ENCODE measurements at places on chromosomes 2 and 18. TPM values are rescaled to one million over a fixed set of nuclear protein-coding genes. Genes with fewer than 3 reads are reported as not detected.

GRCh38 chr18:79442508-79443221 is 46.9 kb downstream of the NFATC1 start:
- no peak for DNase-seq

- no peak for DNase-seq
Measured at GRCh38 chr2:217489145-217489960, 513.4 kb downstream of the TNS1 start.

- DNase-seq = no peak
Measured at GRCh38 chr2:121858369-121858768, 102.9 kb downstream of the TSN start.

Gene DLGAP1
- not detected for total RNA-seq

- no peak for DNase-seq
Measured at GRCh38 chr2:48249631-48250473, 280.1 kb upstream of the STON1 start.

DNA sequence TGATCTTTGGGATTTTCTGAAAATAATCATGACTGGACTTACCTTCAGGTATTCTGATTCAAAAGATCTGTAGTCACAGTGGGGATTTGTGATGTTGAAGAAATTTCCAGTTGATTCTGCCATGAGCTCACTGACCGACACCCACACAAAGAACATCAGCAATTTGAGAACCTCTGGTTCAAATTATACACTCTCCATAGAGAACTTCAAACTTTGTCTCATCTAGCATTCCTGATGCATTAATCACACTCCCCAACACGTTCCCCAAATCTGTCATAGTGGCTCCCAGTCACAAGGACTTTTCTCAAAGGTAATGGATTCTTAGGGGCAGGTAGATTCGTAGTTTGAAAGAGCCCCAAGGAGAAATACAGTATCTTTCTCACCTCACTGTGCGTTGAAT is 584.3 kb downstream of the FBXO15 start:
- DNase-seq = no peak

DNA sequence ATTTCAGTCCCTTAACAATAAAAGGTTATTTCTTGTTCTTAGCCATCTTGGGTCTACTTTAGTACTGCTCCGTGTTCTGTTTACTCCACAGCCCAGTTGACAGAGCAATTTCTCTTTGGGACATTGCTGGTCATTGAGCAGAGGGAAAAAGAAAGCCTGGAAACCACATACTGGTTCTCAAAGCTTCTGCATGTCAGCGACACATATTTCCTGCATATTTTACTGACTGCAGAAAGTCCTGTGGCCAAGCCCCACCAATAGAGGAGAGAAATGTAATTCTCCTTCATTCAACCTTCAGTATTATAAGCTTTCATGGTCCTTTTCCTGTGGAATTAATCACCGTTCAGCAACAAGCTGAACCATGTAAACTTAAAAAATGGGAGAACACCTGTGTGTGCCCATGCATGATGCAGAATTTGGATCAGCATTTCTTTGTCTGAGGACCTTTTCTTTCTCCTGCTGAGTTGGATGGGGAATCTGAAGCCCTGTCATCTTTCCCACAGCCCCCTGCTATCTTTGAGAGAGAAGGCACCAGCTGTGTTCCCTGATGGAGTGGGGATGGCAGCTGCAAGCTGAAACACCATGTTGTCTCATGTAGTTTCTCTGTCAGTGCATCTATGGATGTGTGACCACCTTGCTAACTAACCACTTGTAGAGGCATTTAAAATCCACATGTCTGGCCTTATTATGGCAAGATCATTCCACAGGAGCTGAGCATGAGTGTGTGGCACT is 431.6 kb downstream of the MEIS1 start:
- DNase-seq = no peak

Gene CD207
- not detected for total RNA-seq

Gene SFTPB
- not detected for total RNA-seq

- DNase-seq = no peak
Measured at GRCh38 chr2:205496370-205496769, 185.9 kb upstream of the NRP2 start.

- no peak for DNase-seq
Measured at GRCh38 chr2:85736456-85737355, 17.1 kb upstream of the ATOH8 start.

Gene KATNAL2
- 0.23 TPM for total RNA-seq

GRCh38 chr2:53600815-53601214 is 166.8 kb upstream of the CHAC2 start:
- DNase-seq = no peak

Gene ACADL
- total RNA-seq = not detected

GRCh38 chr2:190447766-190448165 is 39.6 kb downstream of the MFSD6 start:
- no peak for DNase-seq

Gene IHH
- total RNA-seq = 0.09 TPM

GRCh38 chr2:99850084-99850710 is 292.2 kb downstream of the AFF3 start:
- DNase-seq = no peak

DNA sequence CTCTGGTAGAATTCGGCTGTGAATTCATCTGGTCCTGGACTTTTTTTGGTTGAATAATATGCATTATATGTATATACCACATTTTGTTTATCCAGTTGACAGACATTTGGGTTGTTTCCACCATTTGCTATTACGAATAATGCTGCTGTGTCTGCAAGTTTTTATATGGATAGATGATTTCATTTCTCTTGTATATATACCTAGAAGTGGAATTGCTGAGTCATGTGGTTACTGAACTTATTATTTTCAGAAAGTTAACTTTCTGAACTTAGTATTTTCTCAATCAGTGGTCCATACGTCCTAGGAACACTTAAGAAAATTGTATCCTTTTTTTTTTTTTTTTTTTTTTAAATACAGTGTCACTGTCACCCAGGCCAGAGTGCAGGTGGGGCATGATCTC is 63.3 kb downstream of the RIF1 start:
- no peak for DNase-seq

DNA sequence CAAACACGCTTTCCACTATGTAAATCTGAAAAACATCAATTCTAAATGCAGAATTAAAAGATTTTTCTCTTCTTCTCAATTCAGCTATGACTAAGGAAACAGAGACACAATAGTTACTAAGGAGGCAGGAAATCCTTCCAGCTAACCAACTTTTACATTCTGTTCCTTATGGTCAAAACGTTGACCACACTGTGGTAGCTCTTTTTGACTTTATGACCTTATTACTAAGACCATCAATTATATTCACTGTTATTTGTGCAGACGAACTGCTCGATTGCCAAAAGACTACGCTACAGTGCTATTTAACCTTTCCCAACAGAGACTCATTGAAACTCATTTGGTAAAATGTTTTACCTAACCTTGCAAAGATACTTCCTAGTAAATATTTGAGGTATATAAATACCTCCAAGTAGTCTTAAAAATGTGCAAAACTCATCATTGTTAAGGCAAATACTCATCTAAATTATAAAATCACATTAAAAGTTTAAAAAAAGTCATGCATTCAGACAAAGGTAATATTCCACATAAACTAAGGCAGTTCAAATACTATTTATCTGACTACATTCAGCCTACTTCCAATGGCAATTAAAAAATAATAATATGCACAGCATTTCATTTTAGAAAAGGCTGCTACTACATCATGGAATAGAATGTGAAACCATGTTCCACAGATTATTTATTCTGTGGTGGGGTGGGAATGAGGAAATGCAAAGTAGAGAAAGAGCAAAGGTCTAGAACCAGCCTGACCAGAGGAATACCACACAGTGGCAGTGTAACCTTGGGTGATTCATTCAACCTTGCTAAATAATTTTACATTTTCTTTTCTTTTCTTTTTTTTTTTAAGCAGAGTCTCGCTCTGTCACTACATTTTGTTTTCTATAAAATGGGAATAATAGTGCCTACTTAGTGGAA is 139.9 kb downstream of the THADA start:
- no peak for DNase-seq

Gene MERTK
- total RNA-seq = 1.0 TPM

Gene CLEC4F
- total RNA-seq = not detected

GRCh38 chr2:5410991-5411700 is 281.0 kb upstream of the SOX11 start:
- DNase-seq = no peak

GRCh38 chr2:70385966-70386595 is 84.2 kb upstream of the FAM136A start:
- no peak for DNase-seq

Gene MTCL1
- 0.50 TPM for total RNA-seq

Gene FBXO41
- 25.3 TPM for total RNA-seq

Gene SNED1
- 1.5 TPM for total RNA-seq

Gene CAD
- total RNA-seq = 146 TPM

DNA sequence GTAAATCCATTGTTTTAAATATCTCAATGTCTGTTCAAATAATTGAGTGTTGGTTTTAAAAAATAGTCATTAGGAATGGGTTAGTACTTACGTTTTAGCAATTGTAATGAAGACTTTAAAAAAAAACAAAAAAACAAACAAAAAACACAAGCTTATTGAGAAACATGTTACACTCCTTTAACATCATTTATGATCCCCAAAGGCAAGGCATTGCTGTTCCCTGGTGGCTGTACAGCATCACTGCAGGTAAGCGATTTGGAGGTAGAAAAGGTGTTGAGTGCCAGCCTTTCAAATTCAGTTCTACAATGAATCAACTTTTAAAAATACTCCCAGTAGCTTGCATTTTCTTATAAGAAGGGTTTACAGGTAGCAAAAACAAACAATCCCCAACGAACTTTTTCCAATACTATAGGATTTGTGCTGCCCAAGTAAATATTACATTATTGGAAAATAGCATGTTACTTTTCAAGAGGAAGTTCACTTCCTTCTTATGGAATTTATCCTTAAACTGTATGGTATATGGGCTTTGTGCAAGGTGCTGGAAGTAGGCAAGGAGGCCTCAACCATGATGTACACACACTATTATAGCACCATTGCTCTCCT is 27.5 kb downstream of the CNRIP1 start:
- no peak for DNase-seq

- no peak for DNase-seq
Measured at GRCh38 chr2:165909466-165909865, 44.1 kb downstream of the TTC21B start.

GRCh38 chr18:21980744-21981143 is 188.6 kb upstream of the GATA6 start:
- no peak for DNase-seq

All from activated T-helper 2 cell treated with anti-CD3 and anti-CD28 coated beads, Interferon-gamma antibody, Interleukin-2, Interleukin-4, amounts not matched to agents 10 μg/mL and 5 μg/mL and 100 μg/mL, durations not matched to agents 14 hours and 24 hours and 36 hours (primary cell).